ENCODE measurements at places on chromosomes 2 and 18.

- DNase-seq: no peak
Observed at GRCh38 chr2:99554871-99555270, 65.1 kb upstream of the REV1 start.

DNA sequence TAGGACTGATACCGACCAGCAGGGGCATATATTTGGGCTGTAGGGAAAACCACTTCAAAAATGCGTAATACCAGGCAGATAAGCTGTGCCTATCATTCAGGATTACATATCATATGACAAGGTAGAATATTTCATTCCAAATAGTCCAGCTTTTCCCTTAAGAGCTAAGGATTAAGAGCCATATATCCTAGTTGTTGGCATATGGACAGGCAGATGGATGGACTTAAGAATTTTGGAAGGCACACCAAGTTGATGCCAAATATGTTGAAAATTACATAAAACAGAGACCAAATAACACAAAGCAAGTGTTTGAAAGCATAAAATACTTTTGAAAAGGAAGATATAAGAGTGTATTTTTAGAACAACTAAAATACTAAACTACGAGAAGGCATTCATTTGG, 52.1 kb downstream of the LRRTM4 start:
- no peak for DNase-seq

GRCh38 chr2:230600881-230601280, 111.8 kb upstream of the CAB39 start:
- DNase-seq: no peak

DNA sequence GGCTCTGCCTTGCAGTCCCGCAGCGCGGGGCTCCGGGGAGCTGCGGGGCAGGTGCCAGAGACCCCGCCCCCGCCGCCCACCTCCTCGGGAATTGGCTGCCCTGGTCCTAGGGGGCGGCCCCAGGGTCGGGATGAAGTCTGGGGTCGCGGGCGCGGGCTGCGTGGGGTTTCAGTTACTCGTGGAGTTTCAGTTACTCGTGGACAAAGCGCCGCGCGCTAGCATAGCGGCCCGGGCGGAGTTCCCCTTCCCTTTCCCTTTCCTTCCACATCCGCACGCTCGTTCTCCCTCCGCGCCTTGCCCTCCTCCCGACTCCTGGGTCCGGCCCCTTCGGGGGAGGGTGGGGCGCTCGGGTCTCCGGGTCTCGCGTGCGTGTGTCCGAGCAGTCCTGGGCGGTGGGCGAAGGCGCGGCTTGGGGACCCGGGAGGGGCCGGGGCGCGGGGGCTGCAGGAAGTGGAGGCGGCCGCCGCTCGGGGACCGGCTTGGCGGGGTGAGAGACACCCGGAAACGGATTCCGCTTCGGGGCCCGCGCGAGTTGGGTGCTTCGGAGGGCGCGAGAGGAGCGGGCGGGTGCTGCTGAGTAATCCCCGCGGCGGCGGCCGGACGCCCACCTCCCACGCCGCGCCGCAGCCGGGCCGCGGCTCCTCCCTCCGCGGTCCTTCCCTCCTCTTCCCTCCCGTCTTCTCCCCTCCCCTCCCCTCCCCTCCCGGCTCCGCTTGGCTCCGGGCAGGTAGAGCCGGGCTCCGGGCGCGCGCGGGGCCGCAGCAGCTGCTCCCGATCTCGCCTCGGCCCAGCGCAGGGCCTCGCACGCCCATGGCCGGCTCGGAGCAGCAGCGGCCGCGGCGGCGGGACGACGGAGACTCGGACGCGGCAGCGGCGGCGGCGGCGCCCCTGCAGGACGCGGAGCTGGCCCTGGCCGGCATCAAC, at the start of gene TTC39C:
TTC39C (plus strand) TSS at position 693 of the 924 bp plus-strand sequence; CDS start at position 811, 118 bp downstream.
- peak; percentile 64 for DNase-seq

DNA sequence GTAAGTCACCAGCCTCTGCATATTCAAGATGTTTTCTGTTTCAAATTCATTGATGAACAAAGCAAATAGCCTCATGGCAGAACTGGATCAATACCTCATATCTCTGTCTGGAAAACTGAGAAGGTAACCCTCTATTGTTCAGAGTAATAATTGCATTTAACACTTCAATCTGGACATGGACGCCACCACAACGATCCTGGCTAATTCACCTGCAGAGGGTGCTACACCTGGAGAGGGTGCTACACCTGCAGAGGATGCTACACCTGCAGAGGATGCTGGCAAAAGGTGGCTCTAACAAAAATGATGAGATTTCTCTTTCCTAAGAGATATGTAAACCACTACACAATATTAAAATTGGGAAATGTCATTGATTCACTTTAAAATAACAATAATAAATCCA, 183.1 kb upstream of the HNRNPA3 start:
- DNase-seq: no peak

DNA sequence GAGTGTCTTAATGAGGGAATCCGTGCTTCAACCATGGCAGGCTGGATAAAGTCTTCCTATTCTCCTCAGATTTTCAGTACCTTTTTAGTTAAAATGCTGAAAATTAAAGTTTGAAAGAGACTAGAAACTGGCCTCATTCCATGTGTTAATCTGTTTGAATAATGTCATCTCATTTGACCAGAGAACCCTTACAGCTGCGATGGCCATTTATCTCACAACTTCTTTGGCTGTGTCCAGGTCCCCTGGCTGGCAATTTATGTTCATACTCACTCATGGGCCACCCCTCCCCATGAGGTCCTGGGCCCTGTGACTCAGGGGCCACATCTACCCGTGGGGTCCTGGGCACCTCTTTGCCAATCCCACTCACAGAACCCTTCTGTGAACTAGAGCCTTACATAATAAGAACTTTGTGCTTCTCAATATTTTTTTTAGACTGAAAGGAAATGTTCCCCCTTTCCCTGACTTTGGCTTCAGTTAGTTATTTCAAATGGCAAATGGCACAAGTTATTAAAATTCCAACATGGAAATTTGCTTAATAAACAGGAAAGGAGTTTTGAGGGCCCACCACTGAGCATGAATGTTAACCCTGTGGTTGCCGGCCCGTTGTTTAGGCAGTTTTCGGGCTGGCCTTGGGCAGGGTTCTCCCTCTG, 134.6 kb downstream of the UXS1 start:
- no peak for DNase-seq

- DNase-seq: peak; percentile 70
Observed at GRCh38 chr2:65299246-65299645, 71.6 kb downstream of the ACTR2 start.

GRCh38 chr2:110099038-110099425, 16.6 kb downstream of the MALL start:
- DNase-seq: no peak

DNA sequence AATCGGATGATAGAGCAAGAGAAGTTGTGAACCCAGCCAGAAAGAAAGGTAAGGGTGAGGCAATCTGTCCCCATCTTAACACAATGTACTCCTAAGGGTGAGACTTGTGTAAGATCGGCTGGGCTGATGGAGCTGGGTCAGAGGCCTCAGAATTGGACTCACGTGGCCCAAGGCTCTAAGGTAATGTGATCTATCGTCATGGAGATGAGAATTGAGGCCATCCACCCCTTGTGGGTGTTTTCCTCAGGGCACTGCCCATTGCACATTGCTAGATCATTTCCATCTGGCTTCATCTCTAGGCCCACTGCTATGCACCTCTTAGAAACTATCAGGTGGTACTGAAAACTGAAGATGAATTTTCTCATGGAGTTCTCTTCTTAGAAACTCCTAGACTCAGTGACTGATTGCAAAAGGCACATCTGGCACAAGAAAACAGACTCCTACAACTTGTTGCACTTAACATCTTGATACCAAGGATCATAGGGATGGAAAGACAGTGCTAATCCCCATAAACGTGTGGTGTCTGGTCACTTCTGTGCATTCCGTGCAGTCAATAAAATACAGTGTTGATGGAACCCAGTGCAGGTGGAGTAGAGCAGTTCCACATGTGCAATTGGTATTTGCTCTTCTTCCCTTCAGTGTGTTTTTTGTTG, 228.9 kb upstream of the FOSL2 start:
- no peak for DNase-seq

- no peak for DNase-seq
Observed at GRCh38 chr2:72146347-72147302, 1.0 kb downstream of the CYP26B1 start.

DNA sequence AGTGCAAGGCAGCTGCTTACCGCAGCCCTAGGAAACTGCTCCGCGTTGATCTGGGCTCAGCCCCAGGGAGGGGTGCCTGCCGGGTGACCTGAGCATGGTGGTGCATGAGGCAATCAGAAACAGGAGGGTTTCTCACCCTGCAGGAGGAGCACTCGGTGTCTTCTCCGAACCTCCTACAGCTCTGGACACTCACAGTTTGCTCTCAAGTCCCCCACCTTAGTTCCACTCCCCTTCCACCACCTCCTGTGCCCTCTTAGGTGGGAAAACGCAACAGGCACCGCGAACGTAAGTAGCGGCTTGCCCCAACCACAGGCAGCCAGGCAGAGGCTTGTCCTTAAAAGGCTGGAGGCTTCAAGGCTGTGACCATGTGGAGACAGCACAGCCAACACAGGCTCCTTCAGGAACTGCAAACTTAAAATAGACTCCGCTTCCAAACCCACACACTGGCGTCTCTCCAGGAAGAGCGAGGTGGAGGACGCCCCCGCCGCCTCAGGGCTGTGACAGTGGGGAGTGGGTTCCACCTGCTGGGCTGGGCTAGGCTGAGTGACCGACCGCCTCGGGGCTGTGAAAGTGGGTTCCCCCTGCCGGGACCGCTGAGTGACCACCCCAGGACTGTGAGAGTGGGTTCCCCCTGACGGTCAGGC, 71.6 kb downstream of the NDUFA10 start:
- peak; percentile 19 for DNase-seq

DNA sequence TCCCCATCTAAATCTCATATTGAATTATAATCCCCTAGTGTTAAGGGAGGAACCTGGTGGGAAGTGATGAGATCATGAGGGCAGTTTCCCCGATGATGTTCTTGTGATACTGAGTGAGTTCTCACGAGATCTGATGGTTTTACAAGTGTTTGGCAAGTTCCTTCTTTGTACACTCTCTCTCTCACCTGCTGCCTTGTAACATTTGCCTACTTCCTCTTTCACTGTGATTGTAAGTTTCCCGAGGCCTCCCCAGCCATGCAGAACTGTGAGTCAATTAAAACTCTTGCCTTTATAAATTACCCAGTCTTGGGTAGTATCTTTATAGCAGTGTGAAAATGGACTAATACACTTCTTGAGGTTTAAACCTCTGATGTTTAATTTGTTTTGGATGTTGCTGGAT, 177.5 kb downstream of the CD8B2 start:
- DNase-seq: no peak

GRCh38 chr2:75703589-75704287, 7.0 kb downstream of the GCFC2 start:
- no peak for DNase-seq

GRCh38 chr18:596288-596881, 403 bp upstream of the CLUL1 start:
- no peak for DNase-seq

GRCh38 chr2:86082756-86083155, 22.9 kb downstream of the POLR1A start:
- no peak for DNase-seq

DNA sequence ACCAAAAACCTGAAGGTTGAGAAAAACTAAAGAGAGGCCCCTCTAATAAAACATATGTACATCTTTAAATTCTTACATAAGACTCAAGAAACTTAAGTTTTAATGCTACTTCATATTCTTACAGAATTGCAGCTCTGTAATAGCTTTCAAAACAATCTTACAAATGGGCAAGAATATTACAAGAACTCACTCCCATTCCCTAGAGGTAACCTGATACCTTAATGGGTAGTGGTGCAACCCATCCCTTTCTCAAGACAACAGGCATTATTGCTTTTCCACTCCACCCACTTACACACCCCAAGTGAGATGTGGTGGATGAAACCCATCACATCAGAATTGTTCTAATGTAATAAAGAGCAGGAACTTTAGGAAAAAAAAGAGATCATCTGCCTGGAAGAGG, 103.7 kb downstream of the RBMS1 start:
- peak; percentile 66 for DNase-seq

- DNase-seq: no peak
Observed at GRCh38 chr2:219001577-219002394, 8.6 kb upstream of the CRYBA2 start.

DNA sequence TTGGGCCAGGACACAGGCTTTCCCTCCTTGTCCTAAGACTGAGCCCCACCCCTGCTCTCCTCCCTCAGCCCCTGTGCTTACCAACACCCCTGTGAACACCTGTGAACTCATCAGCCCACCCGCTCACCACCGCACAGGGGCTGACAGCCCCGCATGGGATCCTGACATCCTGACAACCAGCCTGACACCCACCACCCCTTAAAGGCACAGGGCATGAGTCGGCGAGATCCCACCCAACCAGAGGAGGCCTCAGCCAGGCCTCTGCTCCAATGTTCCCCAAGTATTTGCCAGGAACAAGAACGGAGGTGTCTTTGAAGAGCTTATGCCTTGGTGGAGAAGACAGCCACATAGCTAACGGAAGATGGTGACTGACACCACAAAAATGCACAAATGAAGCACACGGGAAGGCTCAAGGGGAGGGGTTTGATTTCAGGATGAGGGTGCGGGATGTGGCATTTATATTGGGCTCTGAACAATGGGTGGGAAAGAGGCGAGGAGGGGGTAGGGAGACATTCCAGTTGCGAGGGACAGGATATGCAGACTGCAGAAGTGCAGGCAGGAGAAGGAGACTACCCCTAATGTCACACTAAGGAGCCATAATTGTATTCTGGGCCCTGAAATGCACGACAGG, 11.0 kb downstream of the RAB11FIP5 start:
- peak; percentile 64 for DNase-seq

- peak; percentile 89 for DNase-seq
Observed at GRCh38 chr2:128535953-128536352, 217.3 kb upstream of the HS6ST1 start.

DNA sequence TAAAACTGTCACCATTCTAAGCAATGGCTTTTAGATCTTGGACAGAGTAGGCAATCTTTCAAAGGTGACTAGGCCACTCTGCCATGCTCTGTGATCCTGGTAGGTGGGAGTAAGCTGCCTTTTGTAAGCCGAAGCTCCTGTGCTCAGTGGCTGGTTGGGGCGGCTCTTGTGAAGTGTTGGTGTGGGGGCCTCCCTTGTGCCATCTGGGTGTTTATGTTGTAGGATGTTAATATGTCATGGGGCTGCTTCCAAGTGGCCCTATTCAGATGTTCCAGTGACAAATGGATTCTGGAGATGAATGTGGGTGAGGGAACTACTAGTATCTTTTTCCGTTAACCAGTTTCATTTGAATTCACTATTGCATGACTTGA, 116.8 kb upstream of the SPRED2 start:
- no peak for DNase-seq

DNA sequence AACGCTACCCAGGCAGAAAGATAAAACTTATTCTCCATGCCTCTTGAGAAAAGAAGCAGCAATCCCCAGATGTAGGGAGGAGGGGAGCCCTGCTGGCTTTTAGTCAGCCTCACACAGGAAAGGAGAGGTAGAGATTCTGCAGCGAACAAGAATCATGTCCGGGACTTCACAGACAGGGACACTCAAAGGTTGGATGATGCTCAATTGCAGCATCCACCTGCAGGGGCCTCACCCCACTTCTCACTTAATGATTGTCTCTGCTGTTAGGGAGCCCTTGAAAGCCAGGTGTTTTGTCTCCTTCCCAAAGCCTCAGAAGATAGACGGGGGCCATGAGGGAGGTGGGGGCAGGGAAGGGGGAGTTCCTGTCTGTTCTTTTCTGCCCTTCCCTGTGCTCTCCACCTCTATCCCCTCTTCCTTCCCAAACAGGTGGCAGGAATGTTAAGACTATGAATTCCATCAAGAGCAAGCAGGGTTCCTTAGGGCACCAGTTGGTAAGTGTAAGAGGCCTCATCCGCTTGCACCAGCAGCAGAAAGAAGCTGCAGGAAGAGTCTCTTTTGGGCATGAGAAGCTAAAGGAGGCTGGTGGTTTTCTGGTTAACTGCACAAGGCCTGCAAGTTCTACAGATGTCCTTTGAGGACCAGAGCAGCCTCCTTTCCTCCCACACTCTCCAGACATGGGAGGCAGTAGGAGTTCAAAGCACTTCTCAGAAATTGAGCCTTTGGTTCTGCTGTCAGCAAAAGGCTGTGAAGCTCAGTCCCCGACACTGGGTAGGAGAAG, 154.7 kb upstream of the TNP1 start:
- DNase-seq: no peak

Measured in fibroblast of skin of scalp (primary cell).